T1000 (cell line): ENCODE measurements at places on chromosomes 2 and 18.

- no peak for DNase-seq
These were observed 87.9 kb downstream of the PXDN start for GRCh38 chr2:1656326-1656960.

- DNase-seq: no peak
These were observed at the start of gene IL36A for GRCh38 chr2:113005030-113005509. Gene IL36A (plus strand): TSS chr2:113005459. CDS start chr2:113005872, 413 bp downstream.

DNA sequence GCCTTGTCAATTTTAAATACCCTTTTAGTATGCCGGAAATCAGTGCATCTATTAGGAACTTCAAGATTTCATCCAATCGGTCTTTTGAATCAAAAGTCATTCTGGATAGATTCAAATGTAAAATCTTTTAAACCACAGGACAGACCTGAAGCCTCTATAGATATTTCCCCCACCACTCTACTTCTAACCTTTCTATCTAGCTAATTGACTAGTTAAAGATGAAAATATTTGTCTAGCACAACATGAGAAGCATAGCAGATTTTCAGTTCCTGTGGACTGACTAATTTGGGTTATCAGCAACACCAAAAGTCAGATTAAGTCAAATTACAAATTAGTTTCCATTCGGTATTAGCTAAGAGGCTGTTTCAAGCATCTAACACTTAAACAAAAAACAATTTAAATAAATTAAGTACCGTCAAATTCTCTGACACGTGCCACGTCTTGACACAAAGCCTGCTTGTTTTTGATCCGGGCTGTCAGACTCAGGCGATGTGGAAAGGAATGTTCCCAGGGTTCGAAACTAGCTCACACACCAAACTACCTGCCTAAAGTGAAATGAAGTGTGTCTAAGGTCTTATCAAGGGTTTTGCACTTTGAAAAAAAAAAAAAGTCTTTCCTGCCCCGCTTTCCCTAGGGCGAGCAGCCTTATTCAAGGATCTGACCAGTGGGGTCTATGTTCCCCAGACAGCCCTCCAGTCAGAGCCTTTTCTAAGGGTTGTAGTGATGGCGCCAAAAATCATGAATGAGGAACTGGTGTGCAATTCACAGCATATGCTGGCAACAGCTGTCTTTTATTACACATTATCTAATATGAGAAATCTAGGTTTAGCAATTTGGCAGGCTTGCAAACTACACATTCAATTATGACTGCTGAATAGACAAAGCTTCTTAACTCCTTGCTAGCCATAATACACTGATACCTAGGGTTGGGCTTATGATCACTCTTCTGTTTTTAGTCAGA lies 4.7 kb downstream of the CYTIP start:
- no peak for DNase-seq

- DNase-seq: no peak
These were observed 3.7 kb upstream of the SPEG start for GRCh38 chr2:219430633-219431615.

DNA sequence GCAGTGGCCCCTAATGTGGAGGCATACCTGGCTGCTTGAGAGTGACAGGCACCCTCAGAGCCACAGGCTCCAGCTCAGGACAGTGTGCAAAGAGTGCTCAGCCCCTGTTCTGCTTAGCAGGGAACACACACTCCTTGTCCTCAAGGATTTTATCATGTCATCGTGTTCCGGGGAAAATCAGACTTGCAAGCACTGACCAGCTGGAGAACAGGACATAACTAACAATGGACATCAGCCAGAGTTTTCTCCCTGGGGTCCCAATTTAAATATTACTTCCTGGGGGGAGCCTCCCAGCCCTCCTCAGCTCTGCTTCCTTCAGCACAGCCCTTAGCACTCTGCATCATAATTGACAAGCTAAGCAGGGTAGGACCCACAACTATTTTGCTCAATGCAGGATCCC lies 175.4 kb upstream of the ACAA2 start:
- DNase-seq: no peak

DNA sequence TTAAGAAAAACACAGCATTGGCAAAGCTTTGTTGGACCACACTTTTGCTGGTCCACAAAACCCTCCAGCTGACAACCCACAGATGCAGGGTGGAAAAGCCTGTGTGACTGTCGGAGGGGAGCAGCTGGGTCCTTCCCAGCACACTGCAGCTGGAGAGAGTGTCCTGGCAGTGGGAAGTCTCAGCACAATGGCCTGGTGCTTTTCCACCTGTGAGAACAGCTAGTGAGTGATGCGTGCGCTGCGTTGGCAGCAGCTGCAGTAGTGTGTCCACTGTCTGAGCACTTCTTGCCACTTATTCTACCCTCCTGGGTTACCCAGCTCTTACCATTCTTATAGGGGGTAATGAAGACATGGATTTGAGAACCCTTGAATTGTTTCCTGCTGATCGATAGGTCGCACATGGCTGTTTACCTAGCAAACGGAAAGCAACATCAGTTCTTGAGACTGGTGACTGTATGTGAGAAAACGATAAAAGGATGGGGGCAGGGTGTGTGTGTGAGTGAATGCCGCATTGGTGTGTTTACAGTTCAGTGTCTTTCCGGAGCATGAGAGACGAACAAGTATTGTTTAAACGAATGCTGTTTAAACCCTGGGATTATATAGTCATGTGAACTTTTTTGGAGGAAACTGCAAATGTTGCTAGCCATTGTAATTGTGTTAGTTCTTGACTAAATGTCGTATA lies 69.7 kb downstream of the LYPD6 start:
- no peak for DNase-seq

GRCh38 chr2:64065516-64065915 lies 46.3 kb upstream of the VPS54 start:
- no peak for DNase-seq
